ENCODE measurements at places on chromosomes 7 and 10.

DNA sequence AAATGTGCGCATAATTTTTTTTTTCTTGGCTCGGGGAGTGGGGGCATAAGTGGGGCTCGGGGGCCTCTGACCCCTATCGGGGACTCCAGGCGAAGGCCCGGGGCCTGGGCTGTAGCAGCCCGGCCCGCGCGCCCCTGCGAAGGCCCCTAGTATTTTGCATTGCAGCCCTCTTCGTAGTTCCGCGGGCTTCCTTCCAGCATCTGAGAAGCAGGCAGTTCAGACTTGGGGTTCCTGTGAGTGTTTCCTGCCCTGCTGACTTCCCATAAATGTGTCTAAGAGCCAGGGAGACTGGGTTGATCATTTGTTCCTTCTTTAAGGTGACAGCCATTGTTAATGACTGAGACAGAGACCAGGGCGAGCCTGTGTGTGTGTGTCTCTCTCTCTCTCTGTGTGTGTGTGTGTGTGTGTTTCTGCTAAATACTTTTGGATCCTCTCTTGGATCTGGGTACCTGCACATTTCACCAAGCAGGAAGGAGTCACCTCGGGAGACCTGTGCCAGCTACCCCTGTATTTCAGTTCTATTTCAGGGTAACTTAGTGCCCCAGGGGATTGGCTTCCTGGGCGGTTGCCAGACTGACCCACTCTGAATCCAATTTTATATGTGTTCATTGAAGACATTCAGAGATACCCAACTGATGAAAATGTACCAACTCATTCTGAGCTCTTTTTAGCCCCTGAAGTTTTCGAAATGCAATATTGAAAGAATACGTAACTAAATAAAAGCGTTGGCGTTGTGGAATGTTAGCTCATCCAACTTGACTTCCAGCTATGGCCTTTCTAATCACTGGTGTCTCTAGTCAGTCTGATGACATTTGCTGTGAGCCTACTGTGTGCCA, 805 bp downstream of the MSRB2 start:
- DNase-seq = no peak

GRCh38 chr7:106015381-106016218, 52.5 kb downstream of the CDHR3 start:
- no peak for DNase-seq

DNA sequence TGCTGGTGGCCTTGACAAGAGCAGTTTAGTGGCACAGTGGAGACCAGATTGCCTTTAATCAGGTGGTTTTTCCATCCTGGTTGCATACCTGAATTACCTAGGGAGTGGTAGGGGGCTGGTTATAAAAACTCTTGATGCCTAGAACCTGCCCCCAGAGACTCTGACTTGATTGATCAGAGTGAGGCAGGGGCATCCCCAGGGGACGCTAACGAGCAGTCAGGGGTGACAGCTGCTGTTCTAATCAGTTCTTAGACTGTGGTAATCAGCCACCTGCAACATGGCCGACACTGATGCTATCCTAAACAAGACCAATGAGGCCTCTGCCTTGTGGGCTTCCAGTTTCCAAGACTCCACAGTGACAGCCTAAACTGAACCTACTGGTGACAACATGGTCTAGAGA, 2.0 kb upstream of the OPALIN start:
- no peak for DNase-seq

- DNase-seq = no peak
Observed at GRCh38 chr10:670990-671389, 18.5 kb downstream of the DIP2C start.

DNA sequence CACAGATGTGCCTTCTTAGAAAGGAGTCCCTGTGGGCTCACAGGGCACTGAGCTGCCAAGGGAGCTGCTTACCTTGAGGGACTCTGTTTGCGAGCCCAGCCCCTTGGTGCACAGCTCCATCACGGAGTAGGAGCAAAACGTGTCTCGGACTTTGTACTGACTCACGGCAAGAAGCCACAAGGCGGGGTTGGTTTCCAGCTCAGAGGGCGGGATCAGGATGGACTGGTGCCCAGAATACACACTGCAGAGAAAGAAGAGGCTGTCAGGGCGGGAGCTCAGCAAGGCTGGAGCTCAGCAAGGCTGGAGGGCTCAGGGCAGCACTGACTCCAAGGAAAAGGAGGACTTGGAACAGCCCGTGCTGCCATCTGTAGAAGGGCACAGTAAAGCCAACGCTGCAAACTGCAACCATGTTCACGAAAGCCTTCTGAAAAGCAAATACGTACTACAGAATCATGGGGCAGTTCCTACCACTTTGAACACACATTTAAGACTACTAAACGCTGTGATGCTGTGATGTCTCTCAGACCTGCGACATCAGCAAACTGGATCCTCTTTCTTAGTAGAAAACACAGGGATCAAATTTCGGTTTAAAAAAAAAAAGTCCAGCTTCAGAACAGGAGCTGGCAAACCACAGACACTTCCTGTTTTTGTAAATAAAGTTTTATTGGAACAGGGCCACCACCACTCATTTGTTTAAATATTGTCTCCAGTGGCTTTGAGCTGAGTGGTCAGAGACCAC, 194.3 kb downstream of the ZMYND11 start:
- DNase-seq = no peak

GRCh38 chr7:23347682-23348180, 48.6 kb downstream of the MALSU1 start:
- no peak for DNase-seq

DNA sequence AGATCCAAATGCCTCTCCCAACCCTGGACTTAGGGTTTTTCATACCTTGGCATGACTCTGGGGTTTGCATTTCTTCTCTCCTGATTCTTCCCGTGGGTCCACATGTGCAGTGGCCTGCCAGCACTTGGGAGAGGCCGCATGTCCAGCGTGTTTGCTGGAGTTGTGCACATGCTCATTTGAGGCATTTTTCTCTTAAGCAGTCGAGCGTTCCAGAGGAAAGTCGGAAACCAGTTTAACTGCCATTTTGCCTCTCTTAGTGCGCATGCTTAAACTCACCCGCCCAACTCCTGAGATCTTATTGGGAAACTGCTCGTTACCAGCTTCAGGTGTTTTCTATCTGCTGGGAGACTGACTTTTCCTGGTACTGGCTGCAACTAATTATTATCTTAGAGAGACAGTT, 888.4 kb upstream of the PHF14 start:
- DNase-seq = peak; percentile 36

- peak; percentile 96 for DNase-seq
Observed at GRCh38 chr7:76294344-76295024, 8.0 kb upstream of the HSPB1 start.

- no peak for DNase-seq
Observed at GRCh38 chr7:79520543-79520942, 67.1 kb upstream of the MAGI2 start.

DNA sequence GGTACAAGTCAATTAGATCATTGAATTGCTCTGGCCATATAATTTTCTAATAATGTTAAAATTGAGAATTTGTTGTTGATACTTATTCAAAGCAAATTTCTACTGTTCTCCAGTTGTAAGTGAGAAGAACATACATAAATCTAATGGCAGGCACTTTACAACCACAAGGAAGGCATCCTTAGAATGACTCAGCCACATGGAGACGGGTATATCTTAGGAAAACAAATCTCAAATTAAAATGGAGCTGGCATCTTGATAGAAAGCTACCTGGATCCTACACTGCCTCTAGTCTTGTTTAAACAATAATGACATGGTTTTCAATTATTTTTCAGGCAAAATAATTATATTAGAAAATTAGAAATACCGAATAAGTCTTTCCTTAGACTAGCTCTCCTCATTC, 1183.7 kb upstream of the SORCS1 start:
- no peak for DNase-seq

- no peak for DNase-seq
Observed at GRCh38 chr10:26697163-26697921, at the start of gene PDSS1. Gene PDSS1, plus strand, starts transcription at chr10:26697701. Its CDS starts 11 bp downstream, at chr10:26697712.

DNA sequence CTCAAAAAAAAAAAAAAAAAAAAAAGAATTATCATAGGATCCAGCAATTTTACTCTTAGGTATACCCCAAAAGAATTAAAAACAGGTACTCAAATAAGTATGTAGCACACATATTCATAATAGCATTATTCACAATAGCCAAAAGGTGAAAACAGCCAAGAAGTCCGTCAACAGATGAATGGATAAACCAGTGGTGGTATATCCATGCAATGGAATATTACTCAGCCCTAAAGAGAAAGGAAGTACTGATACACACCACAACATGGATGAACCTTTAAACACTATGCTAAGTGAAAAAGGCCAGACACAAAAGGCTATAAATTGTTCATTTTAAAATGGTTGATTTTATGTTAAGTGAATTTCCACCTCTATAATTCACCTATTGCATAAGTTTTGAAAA, 804.8 kb upstream of the AUTS2 start:
- DNase-seq = no peak
